ENCODE measurements at places on chromosomes 5 and 9. TPM values are rescaled to one million over a fixed set of nuclear protein-coding genes. Genes with fewer than 3 reads are reported as not detected.

DNA sequence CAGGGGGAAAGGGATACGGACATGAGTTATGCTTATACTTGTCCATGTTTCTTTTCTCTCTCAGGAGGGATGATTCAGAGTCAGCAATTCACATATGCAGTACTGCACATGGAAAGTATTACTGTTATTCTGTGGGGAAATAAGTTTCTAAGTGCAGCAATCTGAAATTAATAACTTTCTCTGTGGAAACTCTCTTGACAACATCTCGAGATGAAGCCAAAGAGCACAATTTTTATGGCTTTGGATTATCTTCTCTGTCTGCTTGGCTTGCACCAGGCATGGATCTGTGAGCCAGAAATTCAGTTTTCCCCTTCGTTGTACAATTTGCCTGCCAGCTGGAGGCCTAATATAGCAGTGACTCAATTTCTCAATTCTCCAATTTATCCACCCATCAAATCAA lies 2.5 kb upstream of the NDFIP1 start:
- peak; percentile 58 for DNase-seq

- peak; percentile 12 for DNase-seq
These were observed 45.6 kb upstream of the FCN2 start for GRCh38 chr9:134834957-134835419.

GRCh38 chr5:71810023-71810422 lies 90.9 kb downstream of the CARTPT start:
- no peak for DNase-seq

DNA sequence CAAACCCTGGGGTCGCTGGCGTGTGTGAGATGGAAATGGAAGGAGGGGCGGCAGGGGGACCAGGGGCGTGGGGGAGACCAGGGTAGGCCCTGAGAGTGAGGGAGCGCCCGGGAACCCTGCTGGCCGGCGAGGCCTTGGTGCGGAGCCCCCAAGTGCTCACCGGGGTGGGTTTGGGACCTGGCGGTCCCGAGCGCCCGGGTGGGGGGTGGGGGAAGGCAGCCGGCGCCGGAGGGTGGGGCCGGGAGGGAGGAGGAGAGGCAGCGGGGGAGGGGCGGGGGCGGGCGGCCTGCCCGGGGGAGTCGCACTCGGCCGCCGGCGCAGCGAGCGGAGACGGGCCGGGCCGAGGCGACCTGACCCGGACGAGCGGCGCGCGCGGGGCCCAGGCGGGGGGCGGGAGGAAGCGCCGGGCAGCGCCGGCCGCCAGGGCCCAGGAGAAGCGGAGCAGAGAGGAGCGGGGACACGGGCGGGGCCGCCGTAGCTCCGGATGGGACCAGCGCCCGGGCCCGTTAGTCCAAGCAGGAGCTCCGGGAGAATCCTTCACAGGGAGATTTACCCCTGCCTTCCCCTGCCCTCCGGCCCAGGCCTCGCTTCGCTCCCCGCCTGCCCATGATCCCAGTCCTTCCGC lies at the start of gene NPR2:
TSS of gene NPR2 (plus strand) at position 295 of the 625 bp plus-strand sequence. CDS start 818 bp downstream, outside the sequence.
- peak; percentile 61 for DNase-seq

DNA sequence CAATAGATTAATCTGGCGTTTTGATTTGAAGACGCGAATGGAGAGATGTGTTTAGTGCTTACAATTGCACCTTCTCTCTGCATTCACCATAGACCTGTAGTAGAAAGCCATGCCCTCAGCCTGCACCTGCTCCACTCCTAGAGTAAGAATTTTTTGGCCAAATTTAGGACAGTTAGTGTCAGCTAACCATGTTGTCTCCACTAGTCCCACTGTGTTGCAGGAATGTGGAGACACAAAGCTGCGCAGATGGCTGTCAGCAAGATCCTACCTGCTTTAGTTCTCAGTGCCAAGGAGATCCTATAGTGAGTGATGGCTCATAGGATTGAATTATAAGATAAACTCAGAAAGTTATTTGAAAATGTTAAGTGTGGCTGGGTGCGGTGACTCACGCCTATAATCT lies 35.1 kb upstream of the ABCA1 start:
- no peak for DNase-seq

GRCh38 chr9:22165144-22165543 lies 156.0 kb upstream of the CDKN2B start:
- no peak for DNase-seq

GRCh38 chr9:80061940-80062339 lies 490.2 kb downstream of the TLE4 start:
- no peak for DNase-seq

Gene NUP214
- 20.1 TPM for total RNA-seq

Gene CATSPER3
- 1.4 TPM for total RNA-seq

Gene PCDHA1
- total RNA-seq: 0.10 TPM

Gene EXD3
- total RNA-seq: 6.7 TPM

Gene NIPAL4
- total RNA-seq: 0.50 TPM

Gene C9
- not detected for total RNA-seq

Gene REEP5
- total RNA-seq: 66.1 TPM

Gene FOXI1
- not detected for total RNA-seq
